ENCODE measurements at places on chromosomes 11 and 22.

- no peak for DNase-seq
These were observed 167.6 kb upstream of the MTMR2 start for GRCh38 chr11:96091476-96091875.

DNA sequence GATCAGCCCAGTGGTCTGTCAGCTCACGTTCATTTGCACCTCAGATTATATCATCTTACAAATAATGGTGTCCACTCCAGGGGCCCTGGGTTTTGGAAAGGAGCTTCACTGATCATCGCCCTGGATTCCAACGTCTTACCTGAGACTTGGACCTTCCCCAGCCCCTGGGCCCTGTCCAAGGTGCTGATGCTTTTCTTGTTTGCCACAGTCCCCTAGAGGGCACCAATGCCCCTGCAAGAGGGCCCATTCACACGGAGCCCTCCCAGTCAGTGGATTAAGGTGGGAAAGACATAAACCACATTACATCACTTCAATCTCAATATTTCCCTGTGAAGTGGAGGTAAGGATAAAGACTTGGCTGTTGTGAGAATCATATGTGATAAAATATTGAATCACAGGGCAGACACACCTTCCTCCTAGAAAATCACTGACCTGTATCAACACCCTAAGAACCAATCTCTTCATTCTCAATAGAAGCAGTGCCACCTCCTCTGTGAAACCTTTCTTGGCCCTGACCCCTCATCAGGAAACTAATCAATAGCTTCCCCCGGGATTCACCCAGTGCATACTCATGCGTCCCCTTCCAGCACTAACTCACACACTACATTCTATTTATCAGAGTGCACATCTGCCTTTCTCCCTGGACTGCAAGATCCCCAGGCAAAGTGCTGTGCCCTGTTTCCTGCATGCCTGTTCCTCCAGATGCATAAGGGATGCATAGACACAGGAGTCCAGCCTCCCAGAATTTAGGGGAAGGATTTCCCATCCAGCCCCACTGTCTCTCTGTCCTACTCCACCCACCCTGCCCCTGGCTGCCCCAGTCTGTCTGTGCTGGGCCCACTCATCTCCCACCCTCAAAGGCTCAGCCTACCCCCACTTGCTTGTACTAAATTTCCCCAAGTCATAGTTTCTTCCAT, 167.0 kb downstream of the BUD13 start:
- no peak for DNase-seq

GRCh38 chr22:42929838-42930155, 72.7 kb upstream of the ARFGAP3 start:
- DNase-seq = no peak

- no peak for DNase-seq
These were observed 117.8 kb downstream of the APOL5 start for GRCh38 chr22:35835267-35835997.

DNA sequence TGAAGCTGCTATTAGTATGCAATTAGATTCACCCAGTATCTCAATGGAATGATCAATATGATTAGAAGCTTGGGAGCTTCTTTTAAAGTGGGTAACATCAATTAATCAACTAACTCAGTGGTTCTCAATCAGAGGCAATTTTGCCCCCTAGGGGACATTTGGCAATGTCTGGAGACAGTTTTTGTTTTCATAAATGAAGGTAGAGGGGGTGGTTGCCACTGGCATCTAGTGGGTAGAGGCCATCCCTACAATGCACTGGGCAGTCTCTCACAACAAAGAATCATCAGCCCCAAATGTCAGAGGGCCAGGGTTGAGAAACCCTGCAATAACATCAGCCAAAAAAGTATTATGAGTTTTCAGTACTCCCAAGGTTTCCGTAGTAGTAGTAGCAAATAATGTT, 5.9 kb upstream of the AMOTL1 start:
- DNase-seq = no peak

- DNase-seq = peak; percentile 79
These were observed at the start of gene BACE1 for GRCh38 chr11:117316197-117316961. TSS of gene BACE1 (minus strand) at chr11:117316256. CDS start at chr11:117315795, 461 bp downstream.

- no peak for DNase-seq
These were observed 854.3 kb downstream of the KCNA4 start for GRCh38 chr11:29162491-29162890.

- peak; percentile 70 for DNase-seq
These were observed 8.4 kb downstream of the TSPAN4 start for GRCh38 chr11:850775-851763.

- peak; percentile 14 for DNase-seq
These were observed 1126.9 kb downstream of the BRD1 start for GRCh38 chr22:48700566-48701295.

DNA sequence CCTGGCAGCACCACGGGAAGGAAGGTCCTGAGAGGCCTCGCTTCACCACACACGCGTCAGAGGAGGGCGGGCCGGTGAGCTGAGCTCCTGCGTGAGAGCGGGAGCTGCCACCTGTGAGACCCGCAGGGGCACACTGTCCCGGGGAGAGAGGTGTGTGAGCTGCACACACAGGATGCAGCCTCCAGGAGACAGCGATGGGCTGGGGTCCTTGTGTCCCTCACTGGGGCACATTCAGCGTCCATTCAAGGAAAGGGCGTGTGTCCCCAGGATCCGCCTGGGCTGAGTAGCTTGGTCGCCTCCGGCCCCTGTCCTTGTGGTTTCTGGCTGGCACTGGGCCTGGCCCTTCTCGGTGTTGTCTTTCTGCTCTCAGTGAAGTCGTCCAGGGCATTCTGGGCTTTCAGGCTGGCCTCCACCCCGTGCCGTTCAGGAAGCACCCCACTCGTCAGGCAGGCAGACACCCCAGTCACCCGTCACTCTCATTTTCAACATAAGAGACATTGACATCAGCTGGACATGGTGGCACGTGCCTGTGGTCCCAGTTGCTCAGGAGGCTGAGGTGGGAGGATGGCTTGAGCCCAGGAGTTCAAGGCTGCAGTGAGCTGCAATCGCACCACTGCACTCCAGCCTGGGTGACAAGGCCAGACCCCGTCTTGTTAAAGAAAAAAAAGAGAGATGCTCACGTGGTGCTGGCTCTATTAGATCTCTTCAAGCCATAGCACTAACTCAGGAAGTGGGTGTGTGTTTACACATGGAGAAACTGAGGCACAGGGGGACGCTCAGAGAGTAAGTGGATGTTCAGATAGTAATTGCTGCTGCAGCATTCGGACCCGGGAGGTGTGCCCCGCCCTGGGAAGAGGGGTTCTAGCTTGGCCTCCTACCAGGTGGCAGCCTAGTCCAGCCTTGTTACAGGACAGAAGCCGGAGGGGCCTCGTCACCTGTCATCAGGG, 1081.6 kb downstream of the BRD1 start:
- DNase-seq = no peak

GRCh38 chr11:65609665-65610064, 4.4 kb downstream of the MAP3K11 start:
- no peak for DNase-seq

GRCh38 chr11:23919455-23919854, 577.4 kb upstream of the LUZP2 start:
- no peak for DNase-seq

DNA sequence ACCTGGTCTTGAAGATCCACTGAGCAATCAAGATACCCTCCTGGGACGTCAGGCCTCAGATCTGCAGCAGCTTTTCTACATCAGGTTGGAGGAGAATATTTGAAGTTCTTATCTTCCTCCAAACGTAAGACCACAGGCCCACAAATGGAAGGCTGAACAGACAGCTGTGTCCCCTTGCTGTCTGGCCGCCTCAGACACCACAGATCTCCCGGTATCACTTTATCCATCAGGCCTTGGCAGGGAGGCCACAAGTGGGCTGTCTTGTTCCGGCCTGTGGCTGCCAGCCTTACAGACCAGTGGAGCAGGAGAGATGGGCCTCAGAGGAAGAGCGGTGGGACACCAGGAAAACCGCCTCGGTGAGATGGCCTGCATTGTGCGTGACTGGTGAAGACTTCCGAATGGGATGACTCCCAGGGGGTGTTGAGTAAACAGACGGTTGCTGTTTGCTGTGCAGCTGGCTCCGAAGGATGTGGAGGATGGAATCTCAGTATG, 15.9 kb downstream of the UBASH3B start:
- DNase-seq = no peak

GRCh38 chr11:106958517-106959248, 59.6 kb downstream of the GUCY1A2 start:
- no peak for DNase-seq

DNA sequence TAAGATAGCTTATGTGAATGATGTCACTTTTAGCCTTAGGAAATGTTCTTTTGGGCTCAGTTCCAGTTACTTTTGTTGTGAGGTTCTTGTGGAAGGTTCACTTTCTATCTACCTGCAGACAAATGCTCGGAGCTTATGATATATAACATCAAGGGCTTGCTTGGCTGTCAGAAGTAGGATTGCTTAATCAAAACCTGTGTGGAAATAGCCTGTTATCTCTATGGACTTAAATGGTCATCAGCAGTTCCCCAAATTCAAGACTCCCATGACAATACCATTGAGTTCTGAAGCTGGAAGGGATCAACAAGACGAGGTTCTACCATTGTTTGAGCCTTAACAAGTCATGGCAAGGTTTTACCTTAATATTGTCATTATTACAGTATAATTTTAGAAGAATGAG, 43.8 kb downstream of the FLI1 start:
- DNase-seq = no peak

- DNase-seq = no peak
These were observed 1309.4 kb downstream of the TBC1D22A start for GRCh38 chr22:48071828-48072227.

DNA sequence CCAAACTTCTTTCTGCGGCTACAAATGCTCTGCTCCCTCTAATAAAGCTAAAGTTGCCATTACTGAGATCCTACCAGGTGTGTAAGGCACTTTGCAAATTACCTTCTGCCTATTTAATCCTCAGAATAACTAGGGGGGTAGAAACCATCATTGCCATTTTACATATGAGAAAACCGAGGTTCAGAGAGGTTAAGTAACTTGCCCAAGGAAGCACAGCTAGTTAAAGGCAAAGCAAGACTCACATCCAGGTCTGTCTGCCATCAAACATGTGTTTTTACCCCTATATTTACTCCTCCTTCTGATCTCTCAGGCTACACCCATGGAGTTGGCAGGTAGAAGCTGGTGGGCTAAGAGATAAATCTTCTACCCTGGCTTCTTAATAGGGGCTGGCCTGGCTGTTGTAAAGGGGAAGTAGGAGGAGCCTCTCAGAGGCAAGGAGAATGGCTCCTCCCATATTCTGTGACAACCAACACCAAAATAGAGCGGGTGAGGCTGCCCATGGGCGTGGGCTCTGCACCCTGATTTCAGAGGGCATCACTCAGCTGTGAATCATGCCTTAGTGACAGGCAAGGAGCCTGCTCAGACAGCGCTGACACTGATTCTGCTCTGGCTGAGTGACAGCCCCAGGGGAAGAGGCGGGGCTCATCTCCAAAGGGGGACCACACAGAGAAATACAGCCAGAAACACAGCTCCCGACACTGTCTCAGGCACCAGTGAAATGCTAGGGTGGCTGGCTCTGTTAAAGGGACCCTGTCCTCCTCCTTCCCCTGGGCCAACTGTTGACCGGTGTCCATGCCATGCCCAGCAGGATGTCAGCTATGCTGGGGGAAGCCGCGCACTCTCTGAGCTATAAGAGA, 106.8 kb downstream of the ABTB2 start:
- no peak for DNase-seq

GRCh38 chr11:17489751-17490150, 13.1 kb upstream of the ABCC8 start:
- no peak for DNase-seq

DNA sequence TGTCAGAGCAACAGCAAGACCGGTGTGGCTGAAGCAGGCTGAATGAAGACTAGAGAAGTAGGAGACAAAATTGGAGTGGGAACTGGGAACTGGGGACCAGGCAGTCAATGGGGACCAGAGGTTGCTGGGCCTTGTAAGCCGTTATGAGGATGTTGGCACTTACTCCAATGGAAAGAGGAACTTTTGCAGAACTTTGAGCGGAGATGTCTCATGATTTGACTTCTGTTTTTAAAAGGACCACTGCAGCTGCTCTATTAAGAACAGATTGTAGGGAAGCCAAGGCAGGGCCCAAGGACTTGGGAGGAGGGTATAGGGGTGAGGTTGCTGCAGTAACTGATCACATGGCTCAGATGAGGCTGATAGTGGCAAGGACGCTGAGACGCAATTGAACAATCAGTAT, 34.2 kb downstream of the IL18 start:
- DNase-seq = no peak

GRCh38 chr22:24156141-24156912, 25.0 kb upstream of the SUSD2 start:
- DNase-seq = no peak

- no peak for DNase-seq
These were observed 410.9 kb upstream of the B3GAT1 start for GRCh38 chr11:134822897-134823296.

GRCh38 chr11:59178402-59178801, 6.5 kb downstream of the DTX4 start:
- DNase-seq = no peak

GRCh38 chr11:80031014-80031600, 590.3 kb upstream of the TENM4 start:
- no peak for DNase-seq

GRCh38 chr11:119023741-119024140, 5.2 kb downstream of the TRAPPC4 start:
- no peak for DNase-seq

GRCh38 chr11:6611092-6611962, 689 bp downstream of the TAF10 start:
- DNase-seq = no peak

DNA sequence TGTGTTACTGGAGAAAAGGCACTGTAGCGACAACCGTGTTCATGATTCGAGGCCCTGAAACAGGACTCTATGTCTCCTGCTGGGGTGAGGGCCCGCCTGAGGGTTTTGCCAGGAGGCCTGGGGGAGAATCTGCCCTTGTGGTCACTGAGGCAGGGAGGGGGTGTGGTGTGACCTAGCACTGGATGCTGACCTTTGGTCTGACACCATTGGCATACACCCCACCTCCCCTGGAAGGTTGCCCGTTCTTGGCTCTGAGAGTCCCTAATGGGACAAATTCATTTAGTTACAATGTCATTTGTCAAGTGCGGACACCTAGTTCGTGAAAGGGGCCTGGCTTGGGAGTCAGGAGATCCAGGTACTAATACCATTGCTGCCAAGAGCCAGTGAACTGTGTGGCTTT, 29.0 kb downstream of the NECTIN1 start:
- no peak for DNase-seq

GRCh38 chr11:120738516-120739046, 227.0 kb downstream of the GRIK4 start:
- no peak for DNase-seq

DNA sequence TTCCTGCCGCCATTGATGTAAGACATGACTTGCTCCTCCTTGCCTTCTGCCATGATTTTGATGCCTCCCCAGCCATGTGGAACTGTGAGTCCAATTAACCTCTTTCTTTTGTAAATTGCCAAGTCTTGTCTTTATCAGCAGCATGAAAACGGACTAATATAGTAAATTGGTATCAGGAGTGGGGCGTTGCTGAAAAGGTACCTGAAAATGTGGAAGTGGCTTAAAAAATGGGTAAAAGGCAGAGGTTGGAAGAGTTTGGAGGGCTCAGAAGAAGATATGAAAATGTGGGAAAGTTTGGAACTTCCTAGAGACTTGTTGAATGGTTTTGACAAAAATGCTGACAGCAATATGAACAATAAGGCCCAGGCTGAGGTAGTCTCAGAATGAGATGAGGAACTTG, 89.7 kb downstream of the RSF1 start:
- DNase-seq = no peak

- DNase-seq = no peak
These were observed 157.4 kb downstream of the BUD13 start for GRCh38 chr11:116615211-116615865.
